ENCODE measurements at places on chromosomes 13 and 19.

DNA sequence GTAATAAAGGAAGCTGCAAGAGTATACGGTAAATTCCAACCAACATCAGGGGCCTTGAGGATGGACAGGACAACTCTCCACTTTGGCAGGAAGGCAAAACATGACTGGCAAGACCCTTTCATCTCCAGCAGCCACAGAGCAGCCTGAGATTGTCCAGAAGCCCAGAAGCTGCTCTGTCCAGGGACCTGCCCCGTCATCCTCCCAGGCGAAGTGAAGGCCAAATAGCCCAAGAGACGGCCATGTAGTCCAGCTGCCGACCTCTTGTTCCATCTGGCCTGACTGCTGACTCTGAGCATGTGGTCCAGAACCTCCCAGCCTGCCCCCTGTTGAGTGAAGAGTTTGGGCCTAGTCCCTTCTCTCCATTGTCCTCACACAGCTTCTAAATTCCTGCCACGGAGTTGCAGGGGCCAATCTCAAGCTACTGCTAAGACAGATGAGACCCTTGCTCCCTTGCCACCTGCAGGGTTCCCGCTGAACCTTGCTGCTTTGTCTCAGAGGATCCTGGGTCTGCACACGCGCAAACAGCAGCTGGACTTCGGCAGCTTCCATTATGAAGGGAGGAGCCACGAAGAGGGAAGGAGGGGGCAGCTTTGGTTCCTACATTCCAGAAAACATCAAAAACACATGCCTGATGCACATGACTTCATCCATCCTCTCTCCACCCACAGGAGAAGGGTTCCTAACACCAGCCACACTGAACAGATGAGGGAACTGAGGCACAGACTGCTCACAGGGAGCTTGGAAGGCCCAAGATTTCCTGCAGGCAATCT, 196.9 kb downstream of the KATNAL1 start:
- no peak for DNase-seq

GRCh38 chr19:10554760-10555609, 10.8 kb downstream of the KRI1 start:
- DNase-seq, result no peak

GRCh38 chr13:36124236-36124822, 6.9 kb downstream of the DCLK1 start:
- DNase-seq, result no peak

DNA sequence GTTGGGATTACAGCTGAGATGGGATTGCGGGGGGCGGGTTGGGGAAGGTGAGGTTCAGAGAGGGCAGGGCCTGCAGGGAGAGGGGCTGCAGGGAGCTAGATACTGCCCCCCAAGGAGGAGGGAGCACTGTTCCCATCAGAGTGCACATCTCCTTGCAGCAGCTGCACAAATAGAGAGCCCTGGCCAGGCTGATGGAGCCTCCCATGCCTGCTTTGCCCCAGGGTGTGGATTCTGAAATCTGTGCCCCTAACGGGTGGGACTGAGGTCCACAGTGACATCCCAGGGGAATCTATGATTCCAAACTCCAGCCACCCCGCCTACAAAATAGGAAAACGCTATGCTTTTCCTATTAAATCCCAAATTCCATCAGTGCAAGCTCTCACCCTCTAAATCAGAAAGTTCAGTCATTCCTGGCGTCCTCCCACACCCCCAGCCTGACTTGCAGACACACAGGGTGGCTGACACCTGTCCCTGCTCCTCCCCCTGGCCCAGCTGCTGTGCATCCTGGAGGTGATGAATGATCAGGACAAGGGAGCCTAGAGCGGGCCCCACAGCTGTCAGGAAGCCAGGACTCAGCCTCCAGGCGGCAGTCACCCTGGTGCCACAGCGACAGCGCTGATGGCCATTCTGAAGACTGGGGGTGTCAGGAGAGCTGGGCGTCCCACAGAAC, 6.3 kb upstream of the CEACAM21 start:
- no peak for DNase-seq

- no peak for DNase-seq
Measured at GRCh38 chr13:48264058-48264457, 31.1 kb downstream of the ITM2B start.

GRCh38 chr19:40335855-40336600, 12.2 kb downstream of the C19orf47 start:
- DNase-seq, result no peak

DNA sequence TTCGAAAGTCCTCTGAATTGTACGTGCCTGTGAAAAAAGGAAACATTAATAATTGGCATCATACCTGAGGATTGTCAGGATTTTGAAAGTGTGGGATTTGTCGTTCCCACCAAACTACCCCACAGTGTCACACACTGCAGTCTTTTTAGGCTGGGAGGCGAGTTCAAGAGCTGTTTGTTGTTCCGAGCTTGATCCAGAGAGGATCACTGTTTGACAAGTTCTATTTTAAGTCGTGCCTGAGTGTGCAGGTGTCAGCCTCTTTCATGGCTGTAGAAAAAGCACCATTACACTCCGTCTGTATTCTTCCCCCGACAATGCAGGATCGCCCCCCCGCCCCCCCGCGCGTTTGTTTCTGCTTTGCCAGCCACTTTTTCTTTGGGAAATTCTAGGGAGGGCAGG, 635 bp upstream of the NBEA start:
- DNase-seq, result no peak

DNA sequence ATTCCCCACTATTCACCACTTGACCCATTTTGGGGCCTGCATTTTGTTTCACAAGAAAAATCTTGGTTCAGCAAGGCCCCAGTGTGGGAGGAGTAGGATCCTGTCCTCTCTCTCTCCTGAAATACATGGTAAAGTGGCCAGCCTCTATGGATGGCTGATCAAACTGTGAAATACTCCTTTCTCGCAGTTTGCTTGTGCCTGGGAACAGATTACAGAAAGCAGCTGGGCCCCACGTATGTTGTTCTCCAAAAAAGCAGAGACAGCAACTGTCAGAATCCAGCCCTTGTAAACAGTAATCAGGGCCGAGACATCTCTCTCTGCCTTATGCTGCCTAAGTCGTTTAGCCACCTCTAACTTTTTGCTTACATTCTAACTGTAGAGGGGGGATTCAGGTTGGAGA, 61.0 kb upstream of the RAP2A start:
- DNase-seq, result no peak

DNA sequence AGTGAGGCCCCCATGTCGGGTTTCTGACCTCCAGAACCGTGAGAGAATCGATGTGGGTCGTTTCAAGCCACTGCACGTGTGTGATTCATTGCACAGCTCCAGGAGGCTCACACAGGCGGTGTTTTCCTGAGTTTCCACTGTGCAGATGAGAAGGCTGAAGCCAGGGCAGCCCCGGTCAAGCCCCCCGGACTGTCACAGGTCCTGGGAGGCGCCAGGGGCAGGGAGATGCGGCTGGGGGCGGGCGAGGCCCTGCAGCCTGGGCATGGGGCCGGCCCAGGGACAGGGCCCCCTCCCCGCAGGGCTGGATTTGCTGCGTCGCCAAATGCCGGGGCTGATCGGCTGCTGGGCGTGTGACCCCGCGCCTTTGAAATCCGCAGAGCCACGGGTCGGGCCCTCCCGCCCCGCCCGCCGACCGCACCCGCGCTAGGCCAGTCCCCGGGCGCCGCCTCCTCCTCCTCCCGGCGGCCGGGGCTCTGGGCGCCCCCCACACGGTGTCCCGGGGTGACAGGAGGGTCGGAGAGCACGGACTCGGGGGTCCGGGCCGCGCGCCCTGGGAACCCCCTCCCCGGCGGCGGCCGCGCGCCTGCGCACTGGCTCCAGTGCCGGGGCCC, 9.9 kb upstream of the MKNK2 start:
- no peak for DNase-seq

DNA sequence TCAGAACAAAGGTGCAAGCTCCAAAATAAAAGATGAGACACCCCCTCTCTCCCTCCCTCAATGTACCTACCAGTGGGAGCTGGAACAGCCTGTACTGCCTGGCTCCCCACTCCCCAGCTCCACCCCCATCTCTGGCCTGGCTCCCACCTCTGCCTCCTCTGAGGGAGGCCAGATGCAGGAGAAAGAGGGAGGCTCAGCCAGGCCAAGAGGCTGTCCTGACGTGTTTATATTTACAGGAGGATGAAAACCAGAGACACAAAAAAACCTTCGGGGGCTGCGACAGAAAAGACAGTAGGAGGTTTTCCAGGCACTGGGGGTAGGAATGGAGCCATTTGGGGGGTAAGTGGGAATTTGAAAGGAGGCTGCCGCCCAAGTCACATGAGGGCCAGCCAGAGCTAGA, 19.7 kb downstream of the ARHGEF18 start:
- DNase-seq, result no peak

GRCh38 chr13:81664872-81665271, 1323.9 kb upstream of the SPRY2 start:
- DNase-seq, result no peak

GRCh38 chr19:49772850-49773432, 6.1 kb downstream of the AP2A1 start:
- DNase-seq, result no peak

DNA sequence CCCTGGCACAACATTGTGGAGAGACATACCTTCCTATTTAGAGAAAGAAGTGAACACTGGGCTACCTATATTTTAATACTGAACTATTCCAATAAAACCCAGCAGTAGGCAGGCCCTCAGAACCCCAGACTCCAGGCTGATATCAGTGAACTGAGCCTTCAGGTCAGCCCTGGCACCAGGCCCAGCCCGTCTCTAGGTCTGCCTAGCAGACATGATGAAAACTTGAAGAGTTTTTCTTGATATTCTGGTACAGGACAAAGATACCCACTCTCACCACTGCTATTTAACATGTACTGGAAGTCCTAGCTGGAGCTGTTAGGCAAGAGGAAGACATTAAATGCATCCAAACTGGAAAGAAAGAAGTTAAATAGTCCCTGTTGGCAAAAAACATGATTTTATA, 396.6 kb upstream of the SPRY2 start:
- no peak for DNase-seq

Data from endothelial cell (in vitro differentiated cells).